Activated T-cell treated with anti-CD3 and anti-CD28 coated beads, Interleukin-2, amount 50 U/mL, for 24 hours (primary cell): ENCODE measurements at places on chromosomes 5 and 9.

DNA sequence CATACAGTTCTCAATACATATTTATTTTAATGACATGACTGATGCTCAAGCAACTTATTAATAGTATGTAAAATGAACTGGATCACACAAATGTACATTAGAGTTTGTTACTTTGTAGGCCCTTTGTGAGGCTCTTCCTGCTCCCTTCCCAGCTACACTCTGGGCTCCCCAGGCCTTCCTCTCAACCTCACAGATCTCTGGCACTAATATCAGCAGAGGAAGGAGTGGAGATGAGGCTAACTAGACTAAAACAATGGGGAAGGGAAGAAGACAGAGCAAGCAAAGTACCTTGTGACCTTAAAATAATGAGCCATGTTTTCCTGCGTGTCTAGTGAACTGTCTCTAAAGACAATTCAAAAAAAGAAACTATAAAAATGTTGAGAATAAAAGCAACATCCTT, 30.3 kb upstream of the TEK start:
- no peak overlapping the region for H3K4me3 ChIP-seq
- H3K4me1 ChIP-seq, result no peaks in the 10 kb centered on the region

- peaks cover 23% of the 10 kb centered on the region for H3K27me3 ChIP-seq
- H3K36me3 ChIP-seq, result no peaks in the 10 kb centered on the region
Observed at GRCh38 chr9:131114084-131114535, 11.3 kb upstream of the NUP214 start.

DNA sequence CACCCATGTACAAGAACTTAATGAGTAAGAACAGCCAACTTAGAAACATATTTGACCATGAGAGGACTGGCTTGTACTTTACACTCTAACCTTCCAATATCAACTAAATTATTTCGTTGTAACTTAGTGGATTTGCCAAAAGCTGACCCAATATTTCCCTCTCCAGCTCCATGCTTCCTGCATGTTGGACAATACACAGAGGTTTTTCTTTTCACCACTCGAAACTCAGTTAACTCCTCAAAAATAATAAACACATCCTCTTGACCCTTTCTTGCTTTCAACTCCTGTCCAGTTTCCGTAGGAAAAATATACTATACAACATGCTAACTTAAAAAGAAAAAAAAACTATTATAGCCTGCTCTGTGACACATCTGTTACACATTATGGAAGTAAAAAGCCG, 188.9 kb downstream of the MPDZ start:
- H3K36me3 ChIP-seq, result no peaks in the 10 kb centered on the region
- H3K4me1 ChIP-seq, result no peaks in the 10 kb centered on the region
- DNase-seq, result no peak

DNA sequence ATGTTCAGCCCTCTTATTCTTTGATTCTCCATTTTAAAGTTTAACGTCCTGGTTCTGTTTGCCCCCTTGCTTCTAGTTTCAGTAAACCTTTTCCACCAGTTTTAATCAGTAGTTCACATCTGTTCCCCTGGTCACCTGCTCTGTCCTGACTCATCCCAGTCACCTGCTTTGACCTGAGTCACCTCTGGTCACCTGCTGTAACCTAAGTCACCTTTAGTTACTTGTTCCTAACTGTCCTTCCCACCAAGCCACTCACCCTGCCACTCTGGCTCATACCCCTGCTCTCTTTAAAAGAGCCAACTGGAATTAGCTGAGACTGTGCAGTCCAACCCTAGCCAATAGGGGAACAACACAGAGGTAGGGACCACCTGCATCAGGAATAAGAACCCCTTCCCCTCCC, 43.0 kb downstream of the SEMA6A start:
- no peak for DNase-seq
- no peaks in the 10 kb centered on the region for H3K27me3 ChIP-seq
- H3K27ac ChIP-seq, result no peak overlapping the region
- no peaks in the 10 kb centered on the region for H3K4me1 ChIP-seq
- H3K36me3 ChIP-seq, result no peaks in the 10 kb centered on the region
